ENCODE measurements at places on chromosomes 2 and 18. TPM values are rescaled to one million over a fixed set of nuclear protein-coding genes. Genes with fewer than 3 reads are reported as not detected.
A peak's percentile ranks its signal among the peaks of the same experiment; 100 is the strongest.

ASTL gene
- not detected for total RNA-seq

NMUR1 gene
- total RNA-seq = 0.16 TPM

SALL3 gene
- not detected for total RNA-seq

GRCh38 chr2:132577686-132578085 lies 92.3 kb downstream of the LYPD1 start:
- no peak overlapping the region for H3K4me3 ChIP-seq
- DNase-seq = no peak
- H3K4me1 ChIP-seq = no peaks in the 10 kb centered on the region
- no peaks in the 10 kb centered on the region for H3K27me3 ChIP-seq

DNA sequence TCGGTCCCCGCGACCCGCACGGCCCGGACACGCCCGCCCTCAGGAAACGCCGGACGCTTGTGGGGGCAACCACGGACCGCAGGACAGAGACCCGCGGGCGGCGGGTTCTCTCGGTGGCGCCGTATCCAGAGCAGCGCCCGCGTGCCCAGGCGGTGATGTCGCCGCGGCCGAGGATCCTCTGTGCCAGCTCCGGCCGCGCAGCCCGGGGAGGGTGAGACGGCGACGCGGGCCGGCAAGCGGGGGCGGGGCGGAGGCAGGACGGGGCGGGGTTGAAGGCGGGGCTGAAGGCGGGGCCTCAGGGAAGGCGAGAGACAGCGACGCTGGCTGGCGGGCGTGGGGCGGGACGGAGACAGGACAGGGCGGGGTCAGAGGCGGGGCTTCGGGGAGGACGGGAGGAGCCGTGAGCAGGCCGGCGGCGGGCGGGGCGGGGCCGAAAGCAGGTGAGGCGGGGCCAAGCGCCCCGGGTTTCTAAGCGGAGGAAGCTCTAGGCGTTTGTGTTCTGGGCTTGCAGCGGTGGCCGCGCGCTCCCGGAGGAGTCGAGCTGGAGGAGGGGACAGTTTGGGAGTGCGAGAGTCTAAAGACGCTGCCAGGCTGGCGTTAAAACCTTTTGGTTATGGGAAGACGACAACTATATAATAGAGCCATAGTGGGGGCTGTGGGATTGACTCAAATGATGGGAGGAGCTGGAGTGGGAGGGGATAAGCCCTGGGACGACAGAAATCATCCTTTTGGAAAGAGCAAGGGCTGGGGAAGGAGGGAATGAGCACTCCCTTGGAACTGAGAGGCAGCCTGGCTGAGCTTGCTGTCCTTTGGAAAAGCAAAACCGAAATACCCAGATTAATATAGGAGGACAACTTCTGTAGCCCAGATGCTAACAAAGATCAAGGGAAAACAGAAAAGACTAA lies at the start of gene DSEL:
TSS of gene DSEL (minus strand) at position 182 of the 905 bp plus-strand sequence. CDS start 2,112 bp downstream, outside the sequence.
- DNase-seq = peak; percentile 99
- H3K4me3 ChIP-seq = peak within 1 kb of the TSS; percentile 73
- H3K27ac ChIP-seq = peak within 1 kb of the TSS; percentile 81
- no peaks in the 10 kb centered on the region for H3K27me3 ChIP-seq

PUM2 gene
- 86.7 TPM for total RNA-seq

GRCh38 chr18:36897253-36897652 lies 68.3 kb downstream of the KIAA1328 start:
- no peaks in the 10 kb centered on the region for H3K27me3 ChIP-seq
- no peak for DNase-seq
- H3K27ac ChIP-seq = no peak overlapping the region
- no peaks in the 10 kb centered on the region for H3K4me1 ChIP-seq
- H3K36me3 ChIP-seq = no peaks in the 10 kb centered on the region
- no peak overlapping the region for H3K4me3 ChIP-seq

DNA sequence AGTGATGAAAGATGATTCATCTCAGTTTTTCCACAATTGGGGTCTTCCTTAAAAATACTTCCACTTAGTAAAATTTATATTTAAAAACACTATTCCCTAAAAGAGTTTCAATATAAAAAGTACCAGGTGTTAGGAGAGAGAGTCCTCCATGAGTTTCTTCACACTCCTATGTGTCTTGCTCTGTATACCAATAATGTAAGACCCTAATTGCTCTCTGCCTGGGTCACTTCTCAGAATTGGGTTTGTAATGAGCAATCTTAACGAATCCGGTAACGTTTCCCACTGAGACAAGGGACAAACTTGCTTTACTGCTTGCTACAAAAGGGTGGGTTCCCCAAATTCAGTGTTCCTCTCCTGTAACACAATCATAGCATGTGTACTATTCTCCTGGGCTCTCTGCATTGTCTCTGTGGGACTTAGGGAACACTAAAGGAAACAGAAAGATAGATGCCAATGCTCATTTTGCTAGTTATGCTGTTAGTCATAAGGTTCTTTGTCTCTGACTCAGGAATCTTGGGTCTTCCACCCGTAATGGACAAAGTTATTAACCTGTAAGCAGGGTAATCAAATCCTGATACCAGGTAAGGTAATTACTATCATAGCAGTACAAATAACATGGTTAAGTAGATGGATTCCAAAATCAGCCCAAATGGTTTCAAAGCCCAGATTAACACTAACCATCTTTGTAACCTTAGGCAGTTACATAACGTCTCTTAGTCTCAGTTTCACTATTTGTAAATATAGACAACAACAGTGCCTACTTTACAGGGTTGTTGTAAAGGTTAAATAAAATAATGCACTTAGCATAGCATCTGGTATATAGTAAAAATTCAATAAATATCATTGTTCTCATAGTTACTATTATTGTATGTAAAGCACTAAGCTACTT lies 46.3 kb downstream of the ITSN2 start:
- no peak overlapping the region for H3K4me3 ChIP-seq
- no peak for DNase-seq
- H3K27me3 ChIP-seq = no peaks in the 10 kb centered on the region
- no peak overlapping the region for H3K27ac ChIP-seq

RAX gene
- not detected for total RNA-seq

- no peak overlapping the region for H3K4me3 ChIP-seq
- no peaks in the 10 kb centered on the region for H3K27me3 ChIP-seq
- H3K27ac ChIP-seq = no peak overlapping the region
- no peaks in the 10 kb centered on the region for H3K36me3 ChIP-seq
Observed at GRCh38 chr2:168692132-168692744, 110.2 kb upstream of the NOSTRIN start.

TSPYL6 gene
- not detected for total RNA-seq

DNA sequence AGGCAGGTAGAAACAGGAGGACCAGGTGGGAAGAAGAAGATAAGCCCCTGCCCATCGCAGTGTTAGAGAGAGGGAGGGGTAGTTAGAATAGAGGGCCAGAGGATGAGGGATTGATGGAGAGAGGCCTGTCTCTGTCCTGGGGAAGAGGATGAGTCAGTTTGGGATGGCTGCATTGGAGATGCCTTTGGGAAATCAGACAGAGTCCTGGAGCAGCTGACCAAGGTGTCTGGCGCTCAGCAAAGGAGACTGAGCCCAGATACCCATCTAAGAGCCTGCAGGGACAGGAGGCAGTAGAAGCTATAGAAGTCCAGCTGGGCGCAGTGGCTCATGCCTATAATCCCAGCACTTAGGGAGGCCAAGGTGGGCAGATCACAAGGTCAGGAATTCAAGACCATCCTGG lies 177.8 kb upstream of the HAAO start:
- no peaks in the 10 kb centered on the region for H3K36me3 ChIP-seq
- H3K27me3 ChIP-seq = no peaks in the 10 kb centered on the region
- H3K27ac ChIP-seq = no peak overlapping the region
- H3K4me1 ChIP-seq = no peaks in the 10 kb centered on the region

DNA sequence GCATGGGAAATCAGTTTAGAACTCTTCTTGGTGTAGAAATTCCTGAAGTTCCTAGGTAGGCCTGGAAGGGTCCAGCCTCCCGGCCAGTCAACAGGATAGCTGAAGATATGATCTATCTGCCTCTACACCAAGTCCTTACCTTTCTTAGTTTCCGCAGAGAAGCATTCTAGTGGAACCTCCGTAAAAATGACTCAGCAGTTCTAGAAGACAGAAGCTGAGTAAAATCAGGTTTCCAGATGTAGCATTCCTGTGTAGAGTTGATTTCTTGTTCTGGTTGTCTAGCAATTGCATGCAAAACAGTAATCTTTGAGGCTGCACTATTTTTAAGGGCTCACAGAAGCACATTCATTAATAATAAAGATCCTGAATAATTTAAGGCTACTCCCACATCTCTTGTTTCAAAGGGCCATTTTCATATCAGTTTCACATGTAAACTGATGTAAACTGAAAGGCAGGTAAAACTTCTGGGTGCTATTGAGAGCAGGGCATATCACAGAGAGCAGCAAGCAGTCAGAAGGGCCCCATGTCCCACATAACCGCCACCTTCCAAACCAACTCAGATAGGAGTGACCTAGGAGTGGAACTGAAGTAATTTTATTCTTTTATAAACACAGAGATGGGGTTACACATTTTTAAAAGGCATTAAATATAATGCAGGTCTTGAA lies 3.2 kb upstream of the DYTN start:
- H3K27ac ChIP-seq = no peak overlapping the region
- no peak overlapping the region for H3K4me3 ChIP-seq
- H3K4me1 ChIP-seq = no peaks in the 10 kb centered on the region
- no peaks in the 10 kb centered on the region for H3K36me3 ChIP-seq
